Hematopoietic multipotent progenitor cell treated with erythropoietin and hydrocortisone succinate and interleukin-3 and kit ligand, for 6 days (in vitro differentiated cells): ENCODE measurements at places on chromosomes 3 and 15.

DNA sequence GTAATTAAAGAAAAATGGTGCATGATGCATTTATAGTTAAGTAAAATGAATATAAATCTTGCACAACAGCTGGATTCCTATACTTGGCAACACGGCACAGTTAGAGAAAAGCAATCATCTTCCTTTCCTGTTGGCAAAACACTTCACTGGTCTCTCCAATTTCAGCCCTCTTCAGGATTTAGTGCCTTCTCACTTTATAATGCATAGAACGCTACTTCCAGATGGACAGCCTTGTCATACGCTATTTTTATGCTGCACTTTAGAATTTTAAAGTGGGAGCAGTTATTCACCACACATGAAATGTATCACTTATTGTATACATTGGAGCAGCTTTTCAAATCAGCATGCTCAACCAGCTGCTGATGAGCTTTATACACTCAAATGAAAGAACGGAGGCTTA lies 194.4 kb upstream of the GBE1 start:
- no peak for DNase-seq

DNA sequence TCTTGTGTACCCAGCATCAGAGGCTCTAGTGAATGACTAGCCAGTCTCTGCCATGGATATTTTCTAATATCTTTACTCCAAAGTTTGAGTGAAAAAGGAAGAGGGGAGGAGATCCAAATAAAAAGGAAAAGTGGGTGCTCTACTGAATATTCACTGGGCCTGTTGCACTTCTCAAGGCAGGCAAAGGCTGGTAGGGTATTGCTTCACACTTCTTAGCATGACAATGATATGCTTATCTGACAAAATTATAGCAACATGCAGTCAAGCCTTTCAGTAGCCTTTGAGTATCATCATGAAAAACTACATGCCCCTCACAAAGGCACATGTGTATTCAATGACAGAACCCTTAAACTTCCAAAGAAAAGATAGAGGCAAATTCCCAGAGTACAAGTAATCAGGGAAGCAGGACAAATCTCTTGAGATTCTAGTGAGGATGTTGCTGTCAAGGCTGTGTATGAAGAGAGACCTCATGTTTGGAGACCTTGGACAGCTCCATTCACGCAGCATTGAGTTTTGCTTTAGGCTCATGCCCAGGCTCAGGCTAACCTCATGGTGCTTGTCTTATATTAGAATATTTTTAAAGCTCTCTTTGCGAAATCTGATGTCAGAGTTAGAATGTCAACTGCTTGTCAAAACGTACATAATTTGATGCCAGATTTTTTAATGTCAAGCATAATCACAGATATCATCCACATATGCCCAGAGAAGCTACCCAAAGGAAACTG lies 506.9 kb downstream of the OCA2 start:
- no peak for DNase-seq

DNA sequence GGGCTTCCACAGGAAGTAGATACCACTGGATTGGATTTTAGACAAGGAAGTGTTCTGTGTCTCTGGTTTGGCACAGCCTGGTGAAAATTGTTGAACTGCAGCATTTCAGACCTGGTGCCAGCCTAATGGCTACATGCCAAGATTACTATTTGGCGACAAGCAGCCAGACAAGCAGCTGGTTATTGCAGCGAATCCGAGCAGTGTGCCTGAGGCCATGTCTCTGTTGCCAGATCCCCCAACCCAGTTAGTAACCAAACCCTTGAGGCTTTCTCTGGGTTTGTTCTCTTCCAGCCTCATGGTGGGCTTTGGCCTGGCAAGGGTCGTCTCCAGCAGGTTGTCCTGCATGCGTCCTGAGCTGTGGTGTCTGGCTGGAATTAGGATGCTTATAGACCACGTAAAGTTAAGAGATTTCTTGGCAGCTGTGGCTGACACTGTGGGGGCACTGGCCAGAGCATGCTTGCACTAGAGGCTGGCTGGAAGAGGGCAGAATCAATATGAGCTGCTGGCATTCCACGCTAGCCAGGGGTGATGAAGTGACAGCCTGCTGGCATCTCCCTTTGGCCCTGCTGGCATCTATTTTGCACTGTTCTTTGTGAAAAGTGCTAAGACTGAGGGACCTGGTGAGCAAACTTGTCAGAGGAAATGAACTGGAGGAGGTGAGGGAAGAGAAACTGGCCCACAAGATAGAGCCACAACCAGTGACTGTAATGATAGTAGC lies 172.6 kb downstream of the RBMS3 start:
- no peak for DNase-seq

- peak; percentile 17 for DNase-seq
These were observed 84.5 kb downstream of the SETD2 start for GRCh38 chr3:47079432-47079831.

DNA sequence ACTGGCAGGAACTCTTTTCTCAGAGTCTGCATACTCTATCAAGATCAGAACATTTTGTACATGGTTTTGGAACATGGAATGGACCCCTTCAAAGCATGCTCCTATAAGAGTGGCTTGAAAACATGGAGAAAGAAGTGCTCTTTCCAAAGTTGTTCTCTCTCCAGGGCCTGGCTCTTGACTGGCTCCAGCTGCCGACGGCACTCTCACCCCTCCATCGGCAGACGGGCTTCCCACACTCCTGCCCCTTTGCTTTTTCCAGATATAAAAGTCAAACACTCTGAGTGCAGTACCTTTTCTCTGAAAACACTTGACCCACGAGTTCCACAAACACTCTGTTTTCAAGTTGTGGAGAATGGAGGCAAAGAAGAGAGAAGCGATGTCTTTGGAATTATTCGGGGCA lies 72.5 kb upstream of the ONECUT1 start:
- DNase-seq = no peak

GRCh38 chr15:35980719-35981118 lies 434.8 kb upstream of the DPH6 start:
- no peak for DNase-seq

- DNase-seq = peak; percentile 11
These were observed 600.5 kb downstream of the EDEM1 start for GRCh38 chr3:5787861-5788488.

GRCh38 chr3:189727158-189727557 lies 96.0 kb downstream of the TP63 start:
- DNase-seq = no peak

GRCh38 chr3:58463181-58463941 lies 28.5 kb upstream of the KCTD6 start:
- peak; percentile 85 for DNase-seq

- DNase-seq = no peak
These were observed 73.1 kb downstream of the OXSM start for GRCh38 chr3:25863011-25863415.

GRCh38 chr3:185976977-185977678 lies 39.3 kb upstream of the TRA2B start:
- DNase-seq = peak; percentile 91

- DNase-seq = no peak
These were observed 25.0 kb downstream of the TBC1D2B start for GRCh38 chr15:78052545-78052944.

DNA sequence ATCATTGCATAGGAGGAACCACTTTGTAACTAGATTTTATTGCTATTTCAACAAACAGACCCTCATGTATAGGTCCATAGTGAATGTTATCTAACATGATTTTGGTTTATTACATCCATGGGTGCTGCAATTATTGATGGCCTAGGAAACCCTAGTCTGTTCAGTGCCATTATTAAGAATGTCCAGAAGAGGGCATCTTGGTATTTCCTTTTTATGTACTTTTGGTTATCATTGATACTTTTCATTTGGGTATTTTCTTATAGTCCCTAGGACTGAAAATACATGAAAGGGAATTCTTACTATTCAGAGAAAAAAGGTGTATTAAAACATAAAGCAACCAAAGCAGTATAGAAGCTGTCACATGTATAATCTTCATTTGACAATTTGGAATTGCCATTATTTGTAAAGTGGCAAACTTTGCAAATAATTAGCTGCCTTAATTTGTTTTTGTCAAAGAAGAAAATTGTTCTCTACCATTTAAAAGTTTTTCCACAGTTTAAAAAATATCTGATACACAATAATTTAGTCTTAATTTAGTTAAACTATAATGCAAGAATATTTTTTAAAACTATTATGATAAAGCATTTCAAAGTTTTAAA lies 48.7 kb downstream of the CNOT10 start:
- DNase-seq = peak; percentile 78

- DNase-seq = peak; percentile 77
These were observed 5.3 kb downstream of the TNFSF10 start for GRCh38 chr3:172517859-172518466.

- DNase-seq = no peak
These were observed 88.6 kb downstream of the THSD4 start for GRCh38 chr15:71203586-71204474.

DNA sequence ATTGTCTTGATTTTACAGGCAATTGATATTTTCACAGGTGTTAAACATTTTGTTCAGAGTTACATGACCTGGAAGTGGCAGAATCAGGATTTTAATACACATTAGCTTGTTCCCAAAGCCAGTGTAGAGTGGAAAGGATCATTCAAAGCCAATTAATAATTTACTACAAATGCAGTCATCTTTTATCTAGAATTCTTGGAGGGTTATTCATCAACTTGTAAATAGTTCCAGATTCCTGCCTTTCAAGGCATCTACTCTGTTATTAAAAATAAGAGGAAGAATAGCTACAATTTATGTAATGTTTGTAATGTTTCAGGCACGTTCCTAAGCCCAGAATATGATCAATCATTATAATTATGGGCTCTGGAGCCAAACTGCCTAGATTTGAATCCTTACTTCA lies 358.5 kb downstream of the ZNF385D start:
- no peak for DNase-seq

DNA sequence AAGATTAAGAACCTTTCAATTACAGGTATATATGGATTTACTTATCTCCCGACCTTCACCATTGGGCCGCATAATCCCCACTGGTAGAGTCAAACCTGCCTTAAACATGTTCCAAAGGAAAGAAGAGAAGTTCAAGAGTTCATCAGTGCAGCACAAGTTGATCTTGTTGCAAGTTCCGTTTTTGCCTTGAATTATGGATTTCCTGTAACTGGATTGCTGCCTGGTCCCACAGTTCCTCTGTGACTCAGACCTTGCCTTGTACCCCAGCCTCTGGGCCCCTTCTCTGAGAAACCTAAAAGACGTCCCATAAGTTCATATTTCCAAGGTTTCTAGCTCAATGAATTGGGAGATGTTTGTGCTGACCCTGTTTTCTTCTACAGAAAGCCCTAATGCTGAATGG lies 112.5 kb upstream of the THBS1 start:
- peak; percentile 30 for DNase-seq

DNA sequence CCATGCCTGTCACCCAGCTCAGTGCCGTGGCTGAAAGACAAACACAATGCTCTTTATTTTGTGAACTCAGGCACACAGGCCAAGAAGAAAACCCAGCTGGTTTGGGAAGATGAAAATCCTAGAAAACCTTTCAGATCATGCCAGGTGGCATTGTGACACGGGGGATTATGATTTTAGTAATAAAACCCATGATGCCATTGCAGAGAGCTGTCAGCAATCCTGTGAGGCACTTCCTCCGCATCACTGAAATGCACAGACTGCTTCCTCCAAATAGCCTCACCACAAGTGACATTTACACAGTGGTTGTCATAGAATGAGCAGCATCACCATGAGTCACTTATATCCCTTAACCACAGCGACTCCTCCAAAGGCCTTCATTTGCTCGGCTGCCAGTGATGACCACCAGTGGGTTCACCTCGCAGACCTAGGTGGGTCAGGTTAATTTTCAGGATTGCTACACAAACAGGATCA lies 22.7 kb downstream of the ABHD6 start:
- DNase-seq = no peak

- no peak for DNase-seq
These were observed 63.9 kb downstream of the CHAC1 start for GRCh38 chr15:41017066-41017735.

DNA sequence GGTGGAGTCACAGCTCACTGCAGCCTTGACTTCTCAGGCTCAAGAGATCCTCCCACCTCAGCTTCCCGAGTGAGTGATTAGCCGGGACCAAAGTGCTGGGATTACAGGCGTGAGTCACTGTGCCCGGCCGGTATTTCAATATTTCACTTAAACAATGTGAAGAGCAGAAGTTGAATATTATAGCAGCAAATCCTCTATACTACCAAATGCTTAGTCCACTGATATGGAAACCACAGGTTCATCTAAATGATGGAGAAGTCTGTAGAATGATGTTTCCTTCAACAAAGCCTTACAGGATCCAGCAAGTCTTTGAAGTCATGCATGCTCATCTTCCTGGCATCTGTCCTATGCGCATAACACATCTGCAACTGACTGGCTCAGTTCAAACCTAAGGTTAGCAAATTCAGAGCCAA lies 20.3 kb upstream of the UACA start:
- DNase-seq = no peak

DNA sequence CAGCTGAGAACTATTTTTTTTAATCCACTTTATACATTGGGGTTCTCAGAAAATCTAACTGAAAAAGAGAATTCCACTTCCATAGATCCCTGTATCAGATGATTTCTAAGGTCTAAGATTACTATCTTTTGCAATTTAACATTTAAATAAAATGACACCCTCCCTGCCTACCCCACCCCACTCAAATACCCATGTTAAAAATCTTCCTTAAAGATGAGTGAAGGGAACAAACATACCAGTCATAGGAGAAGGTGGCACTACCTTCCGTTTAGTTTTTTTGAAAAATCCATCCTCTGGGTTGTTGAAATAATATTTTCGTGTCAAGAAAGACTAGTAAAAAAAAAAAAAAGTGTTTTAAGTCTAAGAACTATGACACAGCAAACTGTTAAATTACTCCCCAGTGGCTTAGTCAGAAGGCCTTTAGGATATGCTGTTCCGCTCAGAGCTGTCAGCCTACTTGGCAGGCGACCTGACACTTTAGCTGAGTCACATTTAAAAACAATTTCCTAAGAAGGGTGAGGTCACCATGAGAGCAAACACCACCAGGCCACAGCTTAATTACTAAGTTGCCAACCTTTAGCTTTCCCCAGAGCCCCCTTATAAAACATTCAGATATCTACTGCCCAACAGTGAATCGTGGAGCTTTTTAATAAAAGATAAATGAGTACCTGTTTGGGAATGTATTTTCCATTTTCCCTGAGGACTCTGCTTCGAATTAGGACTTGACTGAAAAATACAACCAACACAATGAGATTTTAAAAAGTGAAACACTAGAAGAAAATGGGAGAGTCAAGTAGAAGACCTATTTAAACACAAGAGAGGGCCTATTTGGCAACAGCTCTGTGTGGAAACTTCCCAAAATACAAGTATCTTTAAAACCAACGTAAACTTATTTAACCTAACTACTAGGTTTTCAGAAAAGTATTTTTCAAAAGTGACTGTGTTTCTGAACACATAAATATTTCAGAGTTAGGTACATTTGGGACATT lies 9.6 kb downstream of the EMC3 start:
- DNase-seq = peak; percentile 98

DNA sequence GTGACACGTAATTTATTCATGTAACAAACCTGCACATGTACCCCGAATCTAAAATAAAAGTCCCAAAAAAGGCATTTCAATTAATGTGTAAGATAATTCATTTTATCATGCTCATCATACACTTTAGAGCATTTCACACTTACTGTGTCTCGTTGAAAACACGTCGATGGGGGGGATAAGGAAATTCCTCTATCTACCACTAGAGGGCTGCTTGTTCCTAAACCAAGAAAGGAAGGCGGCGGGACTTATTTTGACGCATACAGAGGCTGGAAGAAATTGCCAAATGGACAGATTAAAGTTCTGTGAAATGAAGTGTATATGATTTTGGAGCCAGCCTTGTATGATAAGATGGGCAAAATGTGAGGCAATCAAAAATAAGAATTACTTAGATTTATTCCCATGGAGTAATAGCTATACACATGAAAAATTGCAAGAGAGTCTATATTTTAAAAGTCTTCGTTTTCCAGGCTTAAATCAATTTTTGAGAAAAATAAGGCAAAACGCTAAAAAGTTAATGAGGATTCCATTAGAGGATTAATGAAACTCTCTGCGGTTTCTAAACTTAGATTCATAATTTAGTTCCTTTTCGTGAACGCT lies 346.8 kb downstream of the CNTN3 start:
- peak; percentile 77 for DNase-seq
